ENCODE measurements at places on chromosomes 1 and 21.

- no peak for DNase-seq
Observed at GRCh38 chr1:55503663-55504305, 288.6 kb upstream of the USP24 start.

DNA sequence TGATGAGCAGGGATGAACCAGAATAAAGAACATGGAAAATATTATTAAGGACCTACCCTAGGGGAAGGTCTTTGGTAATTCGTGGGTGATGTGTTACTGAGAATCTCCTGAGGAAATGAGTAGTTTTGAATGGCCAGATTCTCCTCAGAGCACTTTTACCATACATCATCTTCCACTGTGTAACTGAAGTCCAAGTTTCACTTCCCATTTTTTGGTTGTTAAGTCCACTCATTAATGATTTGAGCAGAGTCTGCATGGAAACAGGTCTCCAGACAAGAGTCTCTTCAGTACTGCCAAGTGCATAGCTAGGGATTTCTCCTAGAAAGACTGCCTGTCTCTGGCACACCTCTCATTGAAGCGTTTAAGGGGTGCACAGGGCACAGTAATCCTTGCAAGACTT, 48.7 kb upstream of the PCP4 start:
- no peak for DNase-seq

DNA sequence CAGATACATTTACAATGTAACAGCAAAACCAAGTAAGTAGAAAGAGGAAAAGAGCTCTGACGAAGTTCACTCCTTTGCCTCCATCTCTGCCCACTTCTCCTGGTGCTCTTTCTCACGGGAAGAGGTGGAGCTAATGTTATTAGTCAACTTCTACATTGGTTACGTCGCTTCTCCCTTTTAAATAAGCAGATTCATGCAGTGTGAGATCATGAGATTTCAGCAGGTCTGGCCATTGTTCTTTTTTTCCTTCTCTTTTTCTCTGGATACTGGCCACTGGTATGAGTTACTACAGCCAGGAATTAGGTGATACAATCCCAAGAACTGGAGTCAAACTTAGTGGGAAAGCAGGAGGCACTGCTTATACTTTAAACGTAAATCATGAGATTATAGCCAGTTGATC, 207.1 kb downstream of the AKT3 start:
- DNase-seq = no peak

DNA sequence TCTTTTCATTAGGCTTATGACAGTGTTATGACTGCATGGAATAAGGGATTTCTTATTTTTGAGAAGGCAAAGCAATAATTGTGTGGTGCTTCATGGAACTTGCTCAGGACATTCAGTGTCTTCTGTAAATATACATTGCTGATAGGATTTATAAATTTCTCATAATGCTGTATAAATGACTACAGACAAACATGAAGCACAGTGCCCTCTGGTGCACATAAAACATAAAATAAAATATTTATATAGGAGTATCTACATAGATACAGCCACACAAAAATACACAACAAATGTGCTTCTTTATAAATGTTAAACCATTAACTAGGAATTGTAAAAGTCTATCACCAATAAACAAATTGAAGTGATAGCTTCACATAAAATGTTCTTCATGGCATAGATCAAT, 24.1 kb downstream of the BRINP3 start:
- DNase-seq = no peak

GRCh38 chr1:179341943-179342547, 23.7 kb upstream of the AXDND1 start:
- no peak for DNase-seq

DNA sequence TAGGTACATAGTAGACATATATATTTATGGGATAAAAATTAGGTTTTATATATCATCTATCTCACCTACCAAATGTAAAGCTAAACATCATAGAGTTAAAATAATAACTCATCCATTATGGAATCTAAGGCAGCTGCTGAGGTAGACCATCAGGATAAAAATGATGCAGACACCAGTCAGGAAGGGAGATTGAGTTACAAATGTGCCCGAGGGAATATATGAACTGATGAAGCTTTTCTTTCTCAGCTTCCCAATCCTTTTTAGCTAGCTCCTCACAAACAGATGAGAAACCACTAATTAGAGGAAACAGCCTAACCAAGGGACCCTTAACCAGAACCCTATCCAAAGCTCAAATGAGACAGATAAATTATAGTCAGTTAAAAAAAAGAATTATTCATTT, 20.9 kb downstream of the TTLL7 start:
- DNase-seq = no peak

GRCh38 chr1:153698020-153698922, 19.8 kb downstream of the NPR1 start:
- DNase-seq = no peak
